ENCODE measurements at places on chromosomes 16 and 17. TPM values are rescaled to one million over a fixed set of nuclear protein-coding genes. Genes with fewer than 3 reads are reported as not detected.

ZNF205 gene
- 10.0 TPM for total RNA-seq

DNA sequence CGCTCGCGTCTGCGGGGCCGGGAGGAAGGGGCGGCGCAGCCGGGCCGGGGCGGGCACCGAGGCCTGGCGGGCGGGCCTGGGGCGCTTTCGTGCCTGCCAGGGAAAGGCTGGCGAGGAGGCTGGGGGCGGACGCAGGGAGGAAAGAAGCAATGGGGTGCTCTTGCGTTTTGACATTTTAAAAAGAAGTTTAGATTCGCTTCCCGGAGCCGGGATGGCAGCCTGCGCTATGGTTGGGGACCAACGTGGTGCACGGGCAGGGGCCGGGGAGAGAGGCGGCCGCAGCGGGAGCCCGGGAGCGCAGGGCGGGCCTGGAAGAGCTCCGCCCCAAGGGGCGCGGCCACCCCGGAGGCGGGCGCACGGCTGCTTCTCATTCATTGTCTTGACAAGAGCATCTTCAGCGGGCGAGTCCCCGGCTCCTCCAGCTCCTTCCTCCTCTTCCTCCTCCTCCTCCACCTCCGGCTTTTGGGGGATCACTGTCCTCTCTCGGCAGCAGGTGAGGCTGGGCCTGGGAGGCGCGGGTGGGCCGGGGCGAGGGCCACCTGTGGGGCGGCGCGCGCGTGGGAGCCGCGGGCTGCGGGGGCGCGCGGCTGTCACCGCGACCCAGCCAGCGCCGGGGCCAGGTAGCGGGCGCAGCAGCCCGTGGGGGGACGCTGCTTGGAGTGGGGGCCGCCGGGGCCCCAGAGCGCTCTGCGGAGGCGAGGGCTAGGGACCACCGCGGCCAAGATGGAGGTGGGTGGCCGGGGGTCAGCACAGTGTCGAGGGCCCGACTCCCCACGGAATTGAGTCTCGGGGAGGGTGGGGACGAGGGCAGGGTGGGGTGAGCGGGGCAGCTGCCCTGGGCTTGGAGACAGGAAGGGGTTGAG, at the start of gene CORO1A:
Gene CORO1A (plus strand): TSS at position 370 of the 863 bp plus-strand sequence. CDS start 1,608 bp downstream, outside the sequence.
- H3K27me3 ChIP-seq = no peaks in the 10 kb centered on the region
- H3K4me1 ChIP-seq = no peaks in the 10 kb centered on the region
- H3K36me3 ChIP-seq = no peaks in the 10 kb centered on the region
- H3K27ac ChIP-seq = peak within 1 kb of the TSS; percentile 31
- H3K4me3 ChIP-seq = peak within 1 kb of the TSS; percentile 59

DNA sequence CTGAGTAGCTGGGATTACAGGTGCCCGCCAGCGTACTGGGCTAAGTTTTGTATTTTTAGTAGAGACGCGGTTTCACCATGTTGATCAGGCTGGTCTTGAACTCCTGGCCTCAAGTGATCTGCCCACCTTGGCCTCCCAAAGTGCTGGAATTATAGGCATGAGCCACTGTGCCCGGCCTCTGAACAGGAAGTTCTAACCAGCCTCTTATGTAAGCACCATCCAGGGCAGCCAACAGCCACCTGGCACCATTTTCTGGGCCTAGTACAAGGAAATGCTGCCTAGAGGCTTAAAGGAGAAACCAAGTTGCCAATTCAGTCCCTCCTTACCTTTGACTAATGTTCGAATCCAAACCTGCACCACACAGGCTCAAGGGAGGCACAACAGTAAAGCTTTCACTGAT, 8.5 kb upstream of the SLC39A11 start:
- no peaks in the 10 kb centered on the region for H3K27me3 ChIP-seq
- no peak for DNase-seq
- H3K4me1 ChIP-seq = no peaks in the 10 kb centered on the region

- H3K4me1 ChIP-seq = peaks cover 2% of the 10 kb centered on the region
- no peak overlapping the region for H3K27ac ChIP-seq
- H3K27me3 ChIP-seq = no peaks in the 10 kb centered on the region
- peaks cover 4% of the 10 kb centered on the region for H3K36me3 ChIP-seq
- H3K4me3 ChIP-seq = no peak overlapping the region
These were observed 14.2 kb upstream of the LASP1NB start for GRCh38 chr17:38911081-38911730.

SLC7A5 gene
- 6.8 TPM for total RNA-seq

DNA sequence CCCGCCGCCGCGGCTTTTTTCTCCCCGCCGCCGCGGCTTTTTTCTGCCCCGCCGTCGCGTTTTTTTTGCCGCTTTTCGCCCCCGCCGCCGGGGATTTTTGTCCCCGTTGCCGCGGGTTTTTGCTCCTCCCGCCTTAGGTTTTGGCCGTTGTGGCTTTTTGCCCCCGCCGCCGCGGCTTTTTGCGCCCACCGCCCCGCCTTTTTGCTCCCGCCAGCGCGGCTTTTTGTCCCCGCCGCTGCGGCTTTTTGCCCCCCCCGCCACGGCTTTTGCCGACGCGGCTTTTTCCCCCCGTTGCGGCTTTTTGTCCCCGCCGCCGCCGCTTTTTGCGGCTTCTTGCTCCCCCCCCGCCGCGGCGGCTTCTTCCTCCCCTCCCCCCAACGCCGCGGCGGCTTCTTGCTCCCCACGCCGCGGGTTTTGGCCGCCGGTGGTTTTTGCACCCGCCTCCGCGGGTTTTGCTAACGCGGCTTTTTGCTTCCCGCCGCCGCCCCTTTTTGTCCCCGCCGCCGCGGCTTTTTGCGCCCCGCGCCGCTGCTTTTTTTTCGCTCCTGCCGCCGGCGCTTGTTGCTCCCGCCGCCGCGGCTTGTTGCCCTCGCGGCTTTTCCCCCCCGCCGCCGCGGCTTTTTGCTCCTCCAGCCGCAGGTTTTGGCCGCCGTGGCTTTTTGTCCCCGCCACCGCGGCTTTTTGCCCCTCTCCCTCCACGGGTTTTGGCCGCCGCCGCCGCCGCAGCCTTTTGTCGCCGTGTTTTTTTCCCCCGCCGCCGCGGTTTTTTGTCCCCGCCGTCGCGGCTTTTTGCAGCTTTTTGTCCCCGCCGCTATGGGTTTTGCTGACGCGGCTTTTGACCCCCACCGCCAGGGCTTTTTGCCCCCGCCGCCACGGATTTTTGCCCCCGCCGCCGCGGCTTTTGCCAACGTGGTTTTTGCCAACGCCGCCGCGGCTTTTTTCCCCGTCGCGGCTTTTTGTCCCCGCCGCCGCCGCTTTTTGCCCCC, 150.3 kb downstream of the KCNJ18 start:
- H3K4me1 ChIP-seq = no peaks in the 10 kb centered on the region
- H3K27me3 ChIP-seq = no peaks in the 10 kb centered on the region
- H3K27ac ChIP-seq = no peak overlapping the region
- peak overlapping the region; percentile 28 for H3K4me3 ChIP-seq

DNA sequence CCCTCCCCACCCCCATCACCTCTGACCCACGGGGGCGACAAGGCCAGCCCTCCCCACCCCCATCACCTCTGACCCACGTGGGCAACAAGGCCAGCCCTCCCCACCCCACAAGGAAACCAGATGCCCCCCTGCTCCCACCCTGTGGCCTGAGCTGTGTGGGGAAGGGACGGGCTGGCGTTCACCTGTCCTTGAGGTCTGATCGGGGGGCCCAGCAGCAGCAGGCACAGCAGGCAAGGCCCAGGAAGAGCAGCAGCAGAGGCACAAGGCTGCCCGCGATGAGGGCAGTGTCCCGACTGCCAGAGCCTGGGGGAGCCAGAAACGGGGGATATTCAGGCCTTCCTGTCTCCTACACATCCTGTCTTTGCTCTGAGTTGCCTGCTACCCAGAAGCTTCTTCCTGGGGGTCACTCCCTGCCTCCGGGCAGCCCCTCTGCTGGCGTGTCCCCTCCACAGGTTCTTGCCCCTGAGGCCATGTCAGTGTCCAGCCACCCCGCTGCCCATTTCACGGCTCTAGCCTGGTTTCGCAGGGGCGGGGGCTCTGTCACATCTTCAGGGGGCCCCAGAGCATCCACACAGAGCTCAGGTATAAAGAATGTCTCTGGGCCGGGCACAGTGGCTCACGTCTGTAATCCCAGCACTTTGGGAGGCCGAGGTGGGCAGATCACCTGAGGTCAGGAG, 6.8 kb downstream of the SCARF1 start:
- no peak overlapping the region for H3K27ac ChIP-seq
- no peaks in the 10 kb centered on the region for H3K27me3 ChIP-seq
- H3K4me3 ChIP-seq = no peak overlapping the region
- H3K36me3 ChIP-seq = no peaks in the 10 kb centered on the region

DNA sequence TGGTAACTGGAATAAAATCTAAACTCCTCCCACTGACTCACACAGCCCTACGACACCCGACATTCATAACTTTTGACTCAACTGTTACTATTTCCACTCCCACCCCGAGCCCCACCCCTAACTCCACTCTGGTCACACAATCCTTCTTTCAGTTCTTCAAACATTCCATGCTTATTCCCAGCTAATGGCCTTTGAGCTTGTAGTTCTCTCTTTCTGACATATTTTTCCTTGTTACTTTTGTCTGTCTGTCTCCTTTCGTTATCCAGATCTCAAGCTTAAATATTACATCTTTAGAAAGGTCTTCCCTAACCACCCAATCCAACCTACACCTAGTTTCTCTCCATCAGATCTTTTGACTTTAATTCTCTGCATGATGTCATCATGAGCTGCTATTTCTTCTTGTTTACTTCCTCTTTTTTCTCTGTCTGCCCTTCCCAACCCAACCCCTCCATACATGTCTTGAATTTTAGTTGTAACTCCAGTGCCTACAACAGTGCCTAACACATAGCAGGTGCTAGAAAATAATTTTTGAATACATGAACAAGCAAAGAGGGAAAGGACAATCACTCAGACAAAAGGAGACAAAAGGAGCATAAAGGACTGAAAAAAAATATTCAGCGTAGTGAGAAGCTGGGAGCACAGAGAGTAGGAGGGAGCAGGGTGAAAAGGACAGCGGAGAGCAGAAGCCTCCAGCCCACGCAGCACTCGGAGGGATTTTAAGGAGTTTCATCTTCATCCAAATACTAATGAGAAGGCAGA, 65.2 kb upstream of the SMIM36 start:
- H3K4me1 ChIP-seq = no peaks in the 10 kb centered on the region
- H3K27me3 ChIP-seq = no peaks in the 10 kb centered on the region
- peak; percentile 70 for DNase-seq
- H3K36me3 ChIP-seq = no peaks in the 10 kb centered on the region
- H3K4me3 ChIP-seq = no peak overlapping the region

GRCh38 chr16:87324411-87325275, 7.5 kb upstream of the C16orf95 start:
- H3K27me3 ChIP-seq = no peaks in the 10 kb centered on the region
- H3K36me3 ChIP-seq = no peaks in the 10 kb centered on the region
- no peaks in the 10 kb centered on the region for H3K4me1 ChIP-seq
- DNase-seq = peak; percentile 52
- no peak overlapping the region for H3K27ac ChIP-seq

ZNF75A gene
- 28.1 TPM for total RNA-seq

DNA sequence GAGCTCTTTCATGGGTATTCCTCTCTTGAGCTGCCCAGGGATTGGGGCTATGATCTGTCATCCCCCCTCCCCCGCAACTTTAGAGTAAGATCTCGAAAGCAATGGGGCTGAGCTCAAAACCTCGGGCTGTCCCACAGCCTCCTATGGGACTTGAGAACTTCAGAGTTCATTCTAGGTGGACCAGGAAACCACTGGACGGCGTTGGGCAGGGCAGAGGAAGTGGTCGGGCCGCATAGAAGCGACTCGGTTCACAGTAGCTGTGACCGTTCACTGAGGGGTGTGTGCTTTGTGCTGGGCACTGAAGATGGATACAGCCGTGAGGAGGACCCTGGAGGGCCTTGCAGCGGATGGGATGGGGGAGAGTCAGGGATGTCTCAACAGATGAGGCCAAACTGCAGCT, 292.0 kb downstream of the CPPED1 start:
- H3K4me1 ChIP-seq = no peaks in the 10 kb centered on the region
- H3K36me3 ChIP-seq = no peaks in the 10 kb centered on the region
- H3K27me3 ChIP-seq = no peaks in the 10 kb centered on the region
- DNase-seq = peak; percentile 47
- H3K27ac ChIP-seq = no peak overlapping the region

- no peaks in the 10 kb centered on the region for H3K4me1 ChIP-seq
- no peak for DNase-seq
- H3K27ac ChIP-seq = no peak overlapping the region
- no peaks in the 10 kb centered on the region for H3K27me3 ChIP-seq
- H3K36me3 ChIP-seq = no peaks in the 10 kb centered on the region
These were observed 10.3 kb upstream of the ITGAX start for GRCh38 chr16:31344712-31345111.

DNA sequence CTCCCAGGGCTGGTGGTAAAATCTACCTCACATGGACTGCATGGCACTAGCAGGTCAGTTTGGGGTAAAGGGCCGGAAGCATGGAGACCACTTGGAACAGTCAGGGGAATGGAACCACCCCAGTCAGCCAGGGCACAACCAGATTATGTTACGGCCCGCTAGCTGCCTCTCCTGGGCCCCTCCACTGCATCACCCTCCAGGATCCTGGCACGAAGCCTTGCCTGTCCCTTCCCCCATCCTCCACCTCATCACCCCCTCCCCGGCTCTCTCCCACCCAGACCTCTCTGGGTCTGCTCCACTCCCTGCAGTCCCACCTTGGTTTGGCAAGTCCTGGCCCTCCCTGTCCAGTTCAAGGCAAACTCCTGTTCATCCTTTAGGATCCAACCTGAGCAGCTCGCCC, 91.7 kb downstream of the CLEC16A start:
- no peak overlapping the region for H3K4me3 ChIP-seq
- no peak for DNase-seq
- peaks cover 3% of the 10 kb centered on the region for H3K36me3 ChIP-seq
- no peak overlapping the region for H3K27ac ChIP-seq
- H3K4me1 ChIP-seq = peaks cover 4% of the 10 kb centered on the region
- H3K27me3 ChIP-seq = no peaks in the 10 kb centered on the region

- H3K27me3 ChIP-seq = no peaks in the 10 kb centered on the region
- H3K27ac ChIP-seq = no peak overlapping the region
- no peak for DNase-seq
These were observed 20.2 kb upstream of the TVP23A start for GRCh38 chr16:10838621-10839278.

GRCh38 chr16:82011199-82011641, at the start of gene SDR42E1:
Gene SDR42E1, minus strand, starts transcription at chr16:82011470. Its CDS starts 10,612 bp downstream, at chr16:82000858.
- peaks cover 3% of the 10 kb centered on the region for H3K4me1 ChIP-seq
- H3K36me3 ChIP-seq = no peaks in the 10 kb centered on the region
- H3K4me3 ChIP-seq = no peak within 1 kb of the TSS
- peak; percentile 47 for DNase-seq

- no peaks in the 10 kb centered on the region for H3K27me3 ChIP-seq
- H3K27ac ChIP-seq = no peak overlapping the region
- H3K4me1 ChIP-seq = no peaks in the 10 kb centered on the region
- peak; percentile 87 for DNase-seq
- H3K4me3 ChIP-seq = no peak overlapping the region
- H3K36me3 ChIP-seq = no peaks in the 10 kb centered on the region
These were observed 961 bp downstream of the FGF11 start for GRCh38 chr17:7440113-7440833.
